ENCODE measurements at places on chromosomes 4 and X.

DNA sequence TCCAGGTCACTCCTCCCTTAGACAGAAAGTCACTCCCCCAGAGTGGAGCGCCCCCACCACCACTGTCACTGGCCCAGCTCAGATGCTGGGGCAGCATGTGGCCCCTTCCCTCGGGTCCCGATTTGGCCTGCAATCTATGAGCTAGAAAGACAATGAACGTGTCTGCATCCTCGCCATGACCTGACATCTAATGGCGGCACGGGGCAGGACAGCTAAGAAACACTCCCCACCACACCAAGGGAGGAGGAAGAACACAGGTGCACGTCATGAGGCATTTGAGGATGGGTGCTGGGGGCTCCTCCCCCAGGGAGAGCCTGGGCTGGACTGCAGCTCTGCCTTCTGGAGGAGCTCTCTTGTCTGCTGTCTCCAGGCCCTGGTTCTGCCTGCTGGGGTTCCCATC is 8.7 kb downstream of the RNF212 start:
- DNase-seq = no peak

DNA sequence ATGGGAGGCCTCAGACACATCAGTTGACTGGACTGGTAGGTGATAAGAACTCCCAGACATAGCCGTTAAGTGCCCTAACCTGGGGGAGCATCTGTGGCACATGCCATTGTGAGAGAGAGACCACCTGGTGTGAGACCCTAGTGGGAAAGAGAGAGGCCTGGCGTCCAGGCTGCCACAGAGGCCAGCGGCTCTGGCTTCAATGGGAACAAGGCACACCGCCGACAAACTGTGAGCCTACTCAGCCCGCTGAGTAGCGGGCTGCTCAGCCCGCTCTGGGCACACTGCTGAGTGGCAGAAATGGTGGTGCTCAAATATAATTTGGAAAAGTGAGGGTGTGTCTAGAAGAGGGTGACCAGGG is 34.0 kb downstream of the PHKA2 start:
- DNase-seq = no peak

- no peak for DNase-seq
Measured at GRCh38 chr4:8675906-8676305, 83.3 kb downstream of the CPZ start.

DNA sequence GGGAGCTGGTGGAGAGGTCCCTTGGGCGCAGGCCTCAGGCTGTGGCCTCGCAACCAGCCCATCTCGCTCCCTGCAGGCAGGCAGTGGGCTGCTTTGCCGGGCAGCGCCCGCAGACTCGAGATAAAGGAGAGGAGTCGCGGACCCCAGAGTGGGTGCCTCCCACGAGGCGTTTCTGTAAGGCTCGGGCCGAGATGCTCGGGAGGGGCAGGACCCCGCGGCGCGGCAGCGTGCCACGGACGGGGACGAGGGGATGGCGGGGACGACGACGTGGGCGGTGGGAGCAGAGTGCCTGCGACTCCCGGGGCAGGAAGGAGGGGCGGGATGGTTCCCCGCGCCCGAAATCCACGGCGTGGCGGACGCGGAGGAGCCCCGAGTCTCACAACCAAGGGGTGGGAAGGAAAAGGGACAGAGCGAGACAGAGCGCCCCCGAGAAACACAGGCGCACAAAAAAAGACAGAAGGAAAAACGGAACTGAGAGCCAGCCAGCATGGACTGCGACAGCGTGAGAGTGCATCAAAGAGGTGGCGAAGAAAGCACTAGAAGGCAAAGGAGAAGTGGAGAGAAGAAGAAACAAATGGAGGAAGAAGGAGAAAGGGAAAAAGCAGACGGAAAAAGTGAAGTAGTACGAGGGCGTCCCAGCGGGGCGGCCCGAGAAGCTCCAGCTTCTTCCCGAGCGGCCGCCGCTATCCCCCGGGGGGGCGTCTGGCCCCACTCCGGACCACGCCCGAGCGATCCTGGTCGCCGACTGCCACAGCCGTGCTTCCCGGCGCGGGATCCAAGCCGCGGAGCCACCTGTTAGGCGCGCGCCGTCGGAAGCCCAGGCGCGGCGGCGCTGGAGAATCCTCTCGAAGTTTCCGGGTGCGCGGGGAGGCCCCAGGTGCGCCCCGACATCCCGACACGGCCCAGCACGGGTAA is 1.5 kb downstream of the BEND4 start:
- DNase-seq = no peak

DNA sequence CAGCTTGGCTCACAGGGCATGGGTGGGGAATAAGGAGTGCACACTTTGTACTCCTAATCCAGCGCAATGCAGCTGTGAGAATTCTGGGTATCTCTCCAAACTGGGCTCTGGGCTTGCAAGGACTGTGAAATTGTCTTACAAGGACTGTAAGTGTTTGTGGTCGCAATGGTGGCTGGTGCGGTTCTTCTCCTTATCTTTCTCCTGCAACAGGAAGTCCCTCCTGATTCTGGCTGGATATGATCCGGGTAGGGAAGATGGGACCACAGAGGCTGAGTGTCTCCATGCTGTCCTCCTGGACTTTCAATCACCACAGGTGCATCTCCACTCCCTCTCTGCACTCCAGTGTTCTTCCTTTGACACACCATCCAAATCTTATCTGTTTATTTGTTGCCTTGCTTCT is 55.7 kb upstream of the GYPE start:
- no peak for DNase-seq

DNA sequence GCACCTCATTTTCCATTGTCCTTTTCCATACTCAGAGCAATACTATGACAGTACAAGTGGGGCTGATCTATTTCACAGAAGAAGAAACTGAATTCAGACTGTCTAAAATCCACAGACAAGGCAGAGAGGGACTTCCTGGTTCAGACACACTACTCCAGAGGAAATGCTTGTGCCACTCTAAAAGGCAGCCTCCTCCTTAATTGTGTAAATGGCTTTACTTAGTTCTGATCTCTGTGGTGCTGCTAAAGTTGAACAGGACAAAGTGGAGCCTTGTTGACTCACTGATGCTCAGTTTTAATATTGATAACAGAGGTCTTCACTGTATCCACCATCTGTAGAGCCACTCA is 122.4 kb downstream of the KIT start:
- DNase-seq = no peak

GRCh38 chr4:120064887-120065286 is 1.8 kb downstream of the MAD2L1 start:
- no peak for DNase-seq

- DNase-seq = no peak
Measured at GRCh38 chr4:119032921-119033685, 102.5 kb upstream of the MYOZ2 start.

DNA sequence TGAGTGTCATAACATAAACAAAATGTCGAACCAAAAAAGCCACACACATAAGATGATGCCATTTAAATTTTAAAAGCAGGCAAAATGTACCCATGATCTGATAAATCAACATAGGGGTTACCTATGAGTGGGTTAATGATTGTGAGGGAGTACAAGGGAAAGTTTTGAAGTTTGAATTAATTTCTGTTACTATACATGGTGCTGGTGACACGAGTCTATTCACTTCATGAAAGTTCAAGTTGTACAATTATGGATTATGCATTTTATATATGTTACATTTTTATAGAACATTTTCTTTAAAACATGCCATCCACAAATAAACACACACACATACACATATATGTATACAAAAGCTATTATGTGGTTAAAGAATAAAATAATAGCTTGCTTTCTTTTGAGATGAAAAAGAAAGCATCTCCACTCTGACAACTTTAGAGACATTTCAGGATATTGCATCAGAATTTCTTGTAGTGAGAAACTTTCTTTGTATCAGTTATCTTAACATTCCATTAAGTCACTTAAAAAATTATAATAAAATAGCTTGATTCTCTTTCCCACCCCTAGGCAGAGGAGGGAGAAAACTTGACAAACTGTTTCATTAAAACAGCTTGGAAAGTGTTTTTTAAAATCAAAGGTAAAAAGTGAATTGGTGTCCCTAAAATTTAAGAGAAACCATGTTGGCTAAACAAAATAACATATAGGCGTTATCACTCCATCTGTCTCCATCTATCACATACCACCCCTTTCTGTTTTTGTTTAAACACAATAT is 891.8 kb upstream of the NDST4 start:
- DNase-seq = no peak

DNA sequence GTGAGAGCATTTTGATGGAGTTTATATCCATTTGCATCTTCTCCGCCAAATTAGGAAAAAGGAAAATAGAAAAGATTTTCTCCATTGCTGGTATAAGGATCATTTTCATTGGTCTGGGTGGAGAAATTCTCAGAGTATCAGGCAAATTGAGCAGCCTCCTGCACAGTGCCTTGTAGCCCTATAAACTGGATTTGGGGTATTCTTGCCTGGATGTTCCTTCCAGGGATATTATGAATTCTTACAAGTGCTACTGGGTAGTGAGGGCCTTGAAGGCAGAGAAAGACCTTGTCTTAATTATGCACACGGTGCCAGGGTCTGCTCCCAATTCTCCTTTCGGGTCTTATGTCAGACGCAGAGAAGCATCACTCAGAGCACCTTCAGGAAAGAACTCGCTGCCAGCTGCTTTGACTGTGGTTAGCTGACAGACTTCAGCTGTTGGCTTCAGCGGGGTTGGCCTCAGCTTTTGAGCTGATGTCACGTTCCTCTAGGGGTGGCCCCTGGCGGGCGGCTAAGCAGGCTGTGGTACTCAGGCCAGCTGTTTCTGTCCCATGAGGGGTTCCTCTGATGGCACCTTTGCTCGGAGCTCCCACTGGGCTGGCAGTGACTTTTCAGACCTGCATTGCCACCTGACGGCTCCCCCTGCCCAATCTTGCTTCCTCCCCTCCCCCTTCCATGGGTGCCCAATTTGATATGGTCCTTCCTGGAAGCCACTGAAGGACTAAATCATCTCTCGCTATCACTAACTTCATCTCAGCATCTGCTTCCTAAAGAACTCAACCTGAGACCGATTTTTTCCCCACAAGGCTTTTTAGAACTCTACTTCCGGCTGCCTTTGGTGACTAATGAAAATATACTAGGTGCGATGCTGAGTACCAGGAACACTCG is 519.5 kb downstream of the BCOR start:
- DNase-seq = peak; percentile 59

GRCh38 chrX:41538707-41539106 is 91.6 kb downstream of the NYX start:
- no peak for DNase-seq

DNA sequence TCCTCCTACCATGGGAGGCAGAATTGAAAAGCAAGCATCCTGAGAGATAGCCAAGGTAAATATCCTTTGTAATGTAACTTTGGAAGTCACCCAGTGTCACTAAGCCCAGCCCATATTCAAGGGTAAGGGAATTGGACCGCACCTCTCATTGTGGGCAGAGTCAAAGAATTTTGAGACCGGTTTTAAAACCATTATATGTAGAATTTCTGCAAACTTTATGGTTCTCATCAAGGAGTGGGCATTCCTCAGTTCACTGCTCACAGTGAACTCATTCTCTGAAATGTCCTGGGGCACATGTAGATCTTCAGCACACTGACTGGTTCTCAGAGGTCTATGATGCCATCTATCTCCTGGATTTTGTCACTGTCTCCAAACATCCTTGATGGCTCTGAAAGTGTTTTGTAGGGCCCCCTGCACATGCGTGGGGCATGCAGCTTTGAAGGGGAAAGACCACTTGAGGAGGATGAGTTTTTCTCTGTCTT is 35.3 kb upstream of the CHRNA9 start:
- no peak for DNase-seq
